ENCODE measurements at places on chromosomes 12 and 14. TPM values are rescaled to one million over a fixed set of nuclear protein-coding genes. Genes with fewer than 3 reads are reported as not detected.

GRCh38 chr12:44046732-44047417 lies 211.0 kb downstream of the TMEM117 start:
- no peak for DNase-seq
- no peak overlapping the region for H3K27ac ChIP-seq
- H3K4me1 ChIP-seq, result no peaks in the 10 kb centered on the region
- no peaks in the 10 kb centered on the region for H3K36me3 ChIP-seq
- no peaks in the 10 kb centered on the region for H3K27me3 ChIP-seq

DNA sequence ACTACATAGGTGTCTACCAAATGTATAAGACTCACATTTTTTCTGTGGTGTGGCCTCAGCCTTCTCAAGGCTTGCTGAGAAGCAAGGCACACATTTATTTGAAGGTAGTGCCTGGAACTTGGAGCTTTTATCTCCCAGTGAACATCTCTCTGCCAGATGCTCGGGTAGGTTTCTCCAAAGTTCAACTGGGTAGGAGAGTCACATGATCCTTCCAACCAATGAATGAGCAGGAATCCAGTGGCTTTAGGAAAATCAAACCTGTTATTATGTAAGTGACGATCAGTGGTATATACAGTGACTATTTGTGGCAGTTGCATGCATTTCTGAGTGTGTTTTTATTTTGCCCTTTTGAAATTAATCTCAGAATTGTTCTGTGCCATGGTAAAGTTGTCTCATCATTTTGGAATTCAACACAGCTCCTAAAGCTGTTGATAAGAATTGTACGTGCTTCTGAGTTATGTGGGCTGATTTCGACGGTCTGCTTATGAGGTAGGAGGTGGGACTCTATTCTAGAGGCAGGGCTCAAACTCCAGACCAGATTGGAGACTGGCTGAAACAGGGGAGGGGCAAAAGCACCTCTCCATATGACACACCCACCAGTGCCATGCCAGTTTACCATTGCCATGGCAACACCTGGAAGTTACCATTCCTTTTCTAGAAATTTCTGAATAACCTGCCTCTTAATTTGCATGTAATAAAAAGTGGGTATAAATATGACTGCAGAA lies 57.6 kb downstream of the EID3 start:
- peak overlapping the region; percentile 77 for H3K27ac ChIP-seq
- no peaks in the 10 kb centered on the region for H3K36me3 ChIP-seq
- H3K27me3 ChIP-seq, result no peaks in the 10 kb centered on the region
- DNase-seq, result no peak
- H3K4me3 ChIP-seq, result no peak overlapping the region
- peaks cover 16% of the 10 kb centered on the region for H3K4me1 ChIP-seq

- no peak for DNase-seq
- no peaks in the 10 kb centered on the region for H3K36me3 ChIP-seq
Measured at GRCh38 chr14:28783664-28784063, 17.1 kb downstream of the FOXG1 start.

- peaks cover 7% of the 10 kb centered on the region for H3K4me1 ChIP-seq
- no peaks in the 10 kb centered on the region for H3K36me3 ChIP-seq
- DNase-seq, result no peak
Measured at GRCh38 chr12:111570084-111570961, 28.8 kb downstream of the ATXN2 start.

DNA sequence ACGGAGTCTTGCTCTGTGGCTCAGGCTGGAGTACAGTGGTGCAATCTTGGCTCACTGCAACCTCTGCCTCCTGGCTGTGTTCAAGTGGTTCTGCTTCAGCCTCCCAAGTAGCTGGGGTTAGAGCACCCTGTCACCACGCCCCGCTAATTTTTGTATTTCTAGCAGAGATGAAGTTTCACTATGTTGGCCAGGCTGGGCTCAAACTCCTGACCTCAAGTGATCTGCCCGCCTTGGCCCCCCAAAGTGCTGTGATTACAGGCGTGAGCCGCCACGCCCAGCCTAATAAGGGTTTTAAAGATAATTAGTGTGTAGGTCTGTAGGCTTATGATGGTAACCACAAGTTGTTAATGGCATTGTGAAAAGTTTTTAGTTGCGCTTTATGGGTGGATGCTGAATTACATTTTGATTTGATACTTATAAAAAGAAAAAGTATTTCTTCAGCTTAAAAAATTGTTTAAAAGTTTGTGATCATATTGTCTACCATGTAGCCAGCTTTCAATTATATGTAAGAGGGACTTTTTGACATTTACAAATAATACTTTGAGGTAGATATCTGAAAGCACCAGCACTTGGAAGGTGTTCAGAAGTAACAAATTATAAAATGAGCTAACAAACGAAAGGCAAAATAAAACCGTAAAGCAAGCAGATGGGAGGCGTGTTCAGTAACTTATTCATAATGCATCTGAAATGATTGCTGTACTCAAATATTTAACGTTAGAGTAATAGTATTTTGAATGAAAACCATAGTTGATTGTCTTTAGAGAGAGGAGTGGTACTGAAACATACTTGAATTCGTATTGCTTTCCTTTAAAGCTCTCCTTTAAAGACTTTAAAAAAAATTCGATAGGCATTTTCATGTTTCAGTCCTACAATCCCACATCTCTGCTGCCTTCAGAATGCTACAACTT lies 37.1 kb downstream of the MDM2 start:
- peaks cover 15% of the 10 kb centered on the region for H3K36me3 ChIP-seq
- DNase-seq, result no peak
- no peaks in the 10 kb centered on the region for H3K27me3 ChIP-seq
- H3K4me1 ChIP-seq, result no peaks in the 10 kb centered on the region

GRCh38 chr12:56437430-56438176 lies 11.6 kb downstream of the TIMELESS start:
- no peaks in the 10 kb centered on the region for H3K4me1 ChIP-seq
- no peak overlapping the region for H3K27ac ChIP-seq
- no peaks in the 10 kb centered on the region for H3K36me3 ChIP-seq
- no peak overlapping the region for H3K4me3 ChIP-seq
- H3K27me3 ChIP-seq, result no peaks in the 10 kb centered on the region

- no peak overlapping the region for H3K27ac ChIP-seq
- DNase-seq, result no peak
- H3K4me3 ChIP-seq, result no peak overlapping the region
Measured at GRCh38 chr14:56098021-56098420, 20.2 kb upstream of the PELI2 start.

GRCh38 chr12:95723693-95724384 lies 66.7 kb downstream of the NTN4 start:
- H3K4me3 ChIP-seq, result no peak overlapping the region
- peaks cover 36% of the 10 kb centered on the region for H3K4me1 ChIP-seq
- no peak overlapping the region for H3K27ac ChIP-seq

DNA sequence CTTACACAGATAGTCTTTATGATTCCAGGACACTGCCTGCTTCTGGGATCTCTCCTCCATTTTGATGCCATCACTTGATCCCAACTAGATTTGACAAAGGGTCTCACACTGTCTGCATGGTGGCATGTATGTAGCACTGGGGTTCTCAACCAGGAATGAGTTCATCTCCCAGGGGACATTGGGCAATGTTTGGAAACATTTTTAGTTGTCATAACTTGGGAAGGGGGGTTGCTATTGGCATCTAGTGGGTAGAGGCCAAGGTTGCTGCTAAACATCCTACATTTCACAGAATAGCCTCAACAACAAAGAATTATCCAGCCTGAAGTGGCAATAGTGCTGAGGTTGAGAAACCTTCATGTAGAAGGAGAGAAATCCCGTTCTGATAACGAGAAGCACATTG lies 376.2 kb downstream of the DPF3 start:
- H3K27ac ChIP-seq, result no peak overlapping the region
- no peaks in the 10 kb centered on the region for H3K27me3 ChIP-seq
- H3K4me1 ChIP-seq, result peaks cover 10% of the 10 kb centered on the region
- H3K36me3 ChIP-seq, result no peaks in the 10 kb centered on the region
- H3K4me3 ChIP-seq, result no peak overlapping the region

DNA sequence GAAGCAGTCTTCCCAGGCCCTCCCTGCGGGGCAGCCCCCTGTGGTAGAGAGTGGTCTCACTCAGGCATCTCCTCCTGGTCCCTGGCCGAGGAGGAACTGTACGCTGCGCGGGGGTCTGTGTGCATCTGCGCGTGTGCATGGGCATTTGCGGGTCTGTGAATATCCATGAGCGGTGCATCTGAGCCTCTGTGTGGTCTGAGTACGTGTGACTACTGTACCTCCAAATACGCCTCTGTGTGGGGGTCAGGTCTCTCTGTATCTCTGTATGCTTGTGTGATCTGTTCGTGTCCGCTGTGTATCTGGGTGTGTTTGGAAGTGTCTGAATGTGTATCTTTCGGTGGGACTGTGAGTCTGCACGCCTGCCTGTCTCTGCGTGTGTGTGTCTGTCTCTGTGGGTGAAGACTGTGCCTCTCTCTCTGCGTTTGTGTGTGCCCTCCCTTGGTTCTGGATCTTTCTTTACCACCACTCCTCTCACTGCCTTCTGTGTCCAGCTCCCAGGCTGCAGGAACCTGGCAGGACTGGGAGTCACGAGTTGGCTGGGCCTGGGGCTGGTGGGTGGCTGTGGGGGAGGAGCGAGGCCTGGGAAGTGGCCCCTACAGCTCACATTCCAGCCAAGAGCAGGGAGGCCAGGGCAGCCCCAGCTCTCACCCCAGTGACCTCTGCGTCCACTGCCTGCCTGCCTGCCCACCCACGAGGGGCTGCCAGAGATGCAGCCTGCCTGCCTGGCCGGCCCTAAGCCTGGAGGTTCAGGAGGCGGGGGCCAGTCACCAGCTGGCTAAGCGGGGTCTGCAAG lies 1.1 kb upstream of the PGF start:
- peaks cover 39% of the 10 kb centered on the region for H3K4me1 ChIP-seq
- no peaks in the 10 kb centered on the region for H3K36me3 ChIP-seq
- H3K27me3 ChIP-seq, result no peaks in the 10 kb centered on the region
- no peak overlapping the region for H3K27ac ChIP-seq

- H3K4me1 ChIP-seq, result peaks cover 6% of the 10 kb centered on the region
- H3K36me3 ChIP-seq, result no peaks in the 10 kb centered on the region
- peak overlapping the region; percentile 55 for H3K4me3 ChIP-seq
- no peak for DNase-seq
Measured at GRCh38 chr14:89564286-89564957, 147.4 kb upstream of the FOXN3 start.

DNA sequence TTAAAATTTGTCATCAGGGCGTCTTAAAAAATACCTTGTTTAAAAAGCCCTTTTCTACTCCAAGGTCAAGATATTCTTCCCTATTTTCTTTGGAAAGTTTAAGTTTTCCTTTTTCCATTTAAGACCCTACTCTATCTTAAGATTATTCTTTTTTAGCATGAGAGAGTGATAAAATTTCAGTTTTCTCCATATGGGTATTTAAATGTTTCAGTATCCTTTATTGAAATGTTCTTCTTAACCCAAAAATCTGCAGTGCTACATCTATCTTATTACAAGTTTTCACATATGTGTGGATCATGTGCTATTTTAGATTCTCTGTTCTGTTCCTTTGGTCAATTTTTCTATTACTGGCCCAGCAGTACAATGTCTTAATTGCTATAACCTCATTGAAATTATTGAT lies 202.2 kb downstream of the TTC6 start:
- no peaks in the 10 kb centered on the region for H3K36me3 ChIP-seq
- DNase-seq, result no peak

DNA sequence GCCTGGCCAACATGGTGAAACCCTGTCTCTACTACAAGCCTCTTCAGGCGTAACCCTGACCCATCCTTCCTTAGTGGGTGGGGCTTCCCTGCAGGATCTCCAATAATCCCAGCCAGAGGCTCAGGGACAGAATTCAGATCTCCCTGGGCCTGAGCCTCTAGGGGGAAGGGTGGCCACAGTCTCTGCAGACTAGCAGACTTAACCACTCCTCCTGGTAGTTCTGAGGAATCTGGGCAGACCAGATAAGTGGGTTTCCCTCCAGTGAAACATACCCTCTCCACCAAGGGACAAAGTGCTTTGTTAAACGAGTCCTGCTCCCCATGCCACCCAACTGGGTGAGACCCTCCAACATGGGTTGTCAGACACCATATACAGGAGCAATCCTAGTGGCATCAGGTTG lies 36.6 kb upstream of the TRIM9 start:
- no peak for DNase-seq
- H3K4me1 ChIP-seq, result no peaks in the 10 kb centered on the region
- H3K36me3 ChIP-seq, result no peaks in the 10 kb centered on the region

DNA sequence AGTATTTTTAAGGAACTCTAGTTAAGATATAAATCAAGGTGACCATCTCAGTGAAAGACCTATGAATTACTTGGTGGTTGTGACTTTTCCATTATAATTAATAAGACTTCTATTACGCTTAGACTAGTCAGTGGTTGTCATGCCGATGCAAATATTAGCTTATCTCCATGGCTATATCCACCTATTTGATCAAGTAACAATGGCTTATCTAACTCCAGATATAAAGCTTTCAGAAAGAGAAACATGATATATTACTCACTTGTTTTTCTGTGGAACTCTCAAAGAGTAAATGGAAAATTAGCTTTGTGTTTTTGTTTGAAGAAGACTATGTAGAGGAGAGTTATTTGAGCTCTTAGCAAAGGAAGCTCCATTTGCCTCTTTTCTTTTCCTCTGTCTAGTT lies 323.8 kb upstream of the DCN start:
- H3K4me1 ChIP-seq, result peaks cover 25% of the 10 kb centered on the region
- peak overlapping the region; percentile 64 for H3K27ac ChIP-seq
- no peak for DNase-seq
- no peak overlapping the region for H3K4me3 ChIP-seq
- no peaks in the 10 kb centered on the region for H3K27me3 ChIP-seq

- H3K27me3 ChIP-seq, result no peaks in the 10 kb centered on the region
- no peak overlapping the region for H3K4me3 ChIP-seq
Measured at GRCh38 chr14:39581474-39581873, 149.2 kb upstream of the FBXO33 start.

GRCh38 chr12:115597157-115597712 lies 680.3 kb downstream of the MED13L start:
- no peaks in the 10 kb centered on the region for H3K36me3 ChIP-seq
- H3K27me3 ChIP-seq, result no peaks in the 10 kb centered on the region
- no peaks in the 10 kb centered on the region for H3K4me1 ChIP-seq
- H3K4me3 ChIP-seq, result no peak overlapping the region

DNA sequence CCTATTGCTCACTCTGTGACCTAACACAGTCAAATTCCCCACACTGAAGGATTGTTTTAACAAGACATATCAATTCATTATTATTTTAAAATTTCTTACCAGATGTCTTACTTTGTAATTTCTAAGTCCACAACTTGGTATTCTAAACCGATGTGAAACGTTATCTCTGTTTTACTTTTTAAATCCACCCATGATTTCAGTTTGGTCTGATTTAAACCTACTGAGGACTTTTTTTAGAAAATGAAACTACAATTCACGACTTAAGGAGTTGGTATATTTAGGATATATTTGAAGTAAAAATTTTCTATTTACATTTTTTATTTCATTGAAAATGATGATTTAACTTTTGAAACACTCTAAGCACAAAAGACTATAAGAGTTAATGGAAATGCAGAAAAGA lies 35.1 kb upstream of the GRIP1 start:
- H3K36me3 ChIP-seq, result no peaks in the 10 kb centered on the region
- H3K27ac ChIP-seq, result no peak overlapping the region
- no peak for DNase-seq
- no peak overlapping the region for H3K4me3 ChIP-seq
- H3K27me3 ChIP-seq, result no peaks in the 10 kb centered on the region

GRCh38 chr12:3630621-3631271 lies 122.2 kb downstream of the CRACR2A start:
- no peak for DNase-seq
- no peak overlapping the region for H3K27ac ChIP-seq
- H3K27me3 ChIP-seq, result no peaks in the 10 kb centered on the region
- no peak overlapping the region for H3K4me3 ChIP-seq
- no peaks in the 10 kb centered on the region for H3K4me1 ChIP-seq

Gene NR2C1
- 92.8 TPM for total RNA-seq

Gene TBX3
- 3.5 TPM for total RNA-seq

Gene DEPDC4
- not detected for total RNA-seq

Gene GPRC5A
- 42.8 TPM for total RNA-seq

Gene TRAFD1
- total RNA-seq, result 43.7 TPM

Gene MANSC4
- not detected for total RNA-seq

Gene ITPR2
- total RNA-seq, result 28.3 TPM

Gene PIWIL1
- total RNA-seq, result not detected

Gene FSCB
- total RNA-seq, result not detected

Gene AQP2
- 3.0 TPM for total RNA-seq

Gene CLEC1B
- not detected for total RNA-seq
